Vagina (tissue), 2 donors: ENCODE measurements at places on chromosomes 12 and 14.

GRCh38 chr12:46933947-46934346 lies 108.2 kb upstream of the SLC38A4 start:
- no peak for DNase-seq

DNA sequence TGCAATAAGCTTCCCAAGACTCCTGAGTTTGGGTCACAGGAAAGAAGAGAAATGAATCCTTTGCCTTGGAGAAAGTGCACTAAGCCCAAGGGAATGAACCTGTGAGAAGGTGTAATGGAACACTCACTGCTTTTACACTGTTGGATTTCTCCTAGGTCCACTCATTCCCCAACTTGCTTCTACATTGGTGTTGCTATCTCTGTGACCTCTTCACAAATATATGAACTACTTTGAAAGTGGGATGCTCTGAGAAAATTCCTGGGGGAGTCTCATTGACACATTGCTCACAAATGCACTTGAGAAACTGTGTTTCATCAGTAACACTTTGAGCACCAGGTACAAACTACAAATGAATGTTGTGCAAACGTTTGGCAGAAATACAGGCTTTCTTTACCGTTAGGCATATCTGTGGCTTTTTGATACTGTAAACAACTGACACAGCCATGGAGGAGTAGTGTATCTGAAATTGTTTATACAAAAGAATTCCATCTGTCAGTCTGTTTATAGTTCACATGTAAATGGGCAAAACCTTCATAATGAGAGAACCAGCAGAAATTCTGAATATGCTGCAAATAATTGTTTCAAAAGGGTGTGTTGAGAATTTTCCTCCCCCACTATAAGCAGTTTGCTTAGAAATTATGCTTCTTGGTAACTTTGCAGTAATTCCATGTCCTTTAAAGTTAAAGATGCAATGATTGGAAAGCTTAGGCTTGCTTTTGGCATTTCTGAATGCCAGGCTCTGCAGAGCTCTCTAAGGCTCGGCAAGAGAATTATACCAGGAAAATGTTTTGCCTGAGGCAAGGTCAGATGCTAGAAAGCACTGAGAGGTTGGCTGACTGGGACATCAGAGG lies 348.5 kb upstream of the DDHD1 start:
- DNase-seq: no peak

- DNase-seq: no peak
Measured at GRCh38 chr12:58105225-58106119, 164.1 kb downstream of the ATP23 start.

- DNase-seq: no peak
Measured at GRCh38 chr12:90234472-90234871, 525.8 kb upstream of the ATP2B1 start.

GRCh38 chr14:104929268-104930230 lies 4.9 kb downstream of the PLD4 start:
- DNase-seq: no peak

DNA sequence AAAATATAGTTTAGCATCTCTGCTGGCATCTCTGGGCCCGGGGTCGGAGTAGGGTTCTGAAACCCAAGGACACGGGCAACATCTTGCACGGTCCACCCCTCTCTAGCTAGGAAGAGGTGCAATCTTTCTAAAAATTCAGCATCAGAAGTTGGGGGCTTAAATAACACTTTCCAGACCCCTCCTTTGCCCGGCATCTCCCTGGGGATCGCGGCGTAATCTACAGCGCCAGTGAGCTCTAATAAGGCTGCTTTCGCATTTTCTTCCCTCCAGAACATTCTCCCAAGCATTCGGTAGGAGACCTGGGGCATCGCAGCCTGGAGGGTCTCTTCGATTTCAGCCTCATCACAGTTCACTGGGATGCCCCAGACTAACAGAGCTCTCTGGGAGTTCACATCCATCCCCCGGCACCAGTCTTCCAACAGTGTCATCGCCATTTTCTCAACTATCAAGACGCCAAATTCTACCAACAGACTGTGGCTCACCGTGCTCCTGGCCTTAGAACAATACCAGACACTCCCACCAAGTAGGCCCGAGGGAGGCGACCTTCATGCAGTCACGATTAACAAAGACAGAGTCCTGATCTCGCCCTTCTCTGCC lies 880 bp downstream of the PNMA1 start:
- no peak for DNase-seq

DNA sequence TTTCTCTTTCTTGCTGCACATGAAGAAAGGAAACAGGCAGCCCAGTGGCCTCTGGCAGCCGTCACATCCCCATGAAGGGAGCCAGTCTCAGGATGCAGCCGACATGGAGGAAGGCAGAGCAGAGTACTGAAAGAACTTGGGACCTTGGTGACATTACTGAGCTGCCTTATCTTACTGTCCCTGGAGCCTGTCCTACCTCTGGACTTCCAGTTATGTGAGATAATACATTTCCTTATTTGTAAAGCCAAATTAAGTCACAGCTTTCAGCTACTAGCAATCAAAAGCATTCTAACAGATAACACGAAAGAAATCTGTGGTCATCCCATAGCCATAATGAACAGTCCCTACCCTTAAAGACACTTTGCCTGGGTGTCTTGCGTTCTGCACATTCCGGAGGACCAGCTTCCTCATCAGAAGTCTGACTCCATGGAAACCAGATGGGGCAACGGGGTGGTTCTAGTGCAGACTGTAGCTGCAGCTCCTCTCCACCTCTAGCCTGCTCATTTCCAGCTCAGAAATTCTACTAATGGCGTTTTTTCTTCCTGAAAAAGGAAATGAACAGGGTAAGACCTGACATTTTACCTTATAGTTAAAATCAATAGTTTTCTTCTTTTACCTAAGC lies 7.8 kb upstream of the EGLN3 start:
- no peak for DNase-seq

DNA sequence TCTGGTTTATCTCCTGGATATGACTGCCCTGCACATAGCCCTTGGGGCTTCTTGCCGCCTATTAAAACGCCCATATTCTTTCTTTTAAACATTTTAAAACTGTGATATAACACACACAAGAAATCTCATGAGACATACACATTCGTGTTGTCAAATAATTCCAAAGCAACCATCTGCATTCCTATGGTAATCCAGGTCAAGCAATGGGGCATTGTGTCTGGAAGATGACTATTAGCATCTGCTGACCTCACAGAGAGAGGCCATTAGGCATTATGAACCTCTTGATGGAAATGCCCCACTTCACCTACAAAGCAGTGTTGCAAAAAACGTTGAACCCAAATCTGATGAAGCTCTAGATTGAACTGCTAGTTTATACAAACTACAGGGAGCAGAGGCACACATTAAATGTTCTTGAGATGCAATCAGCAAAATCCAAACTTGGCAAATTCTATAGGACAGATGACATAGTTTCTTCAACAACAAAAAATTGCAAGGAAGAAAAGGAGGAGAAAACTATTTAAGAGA lies 513.8 kb upstream of the CCDC196 start:
- DNase-seq: no peak

GRCh38 chr12:19409376-19409775 lies 29.9 kb upstream of the AEBP2 start:
- no peak for DNase-seq

DNA sequence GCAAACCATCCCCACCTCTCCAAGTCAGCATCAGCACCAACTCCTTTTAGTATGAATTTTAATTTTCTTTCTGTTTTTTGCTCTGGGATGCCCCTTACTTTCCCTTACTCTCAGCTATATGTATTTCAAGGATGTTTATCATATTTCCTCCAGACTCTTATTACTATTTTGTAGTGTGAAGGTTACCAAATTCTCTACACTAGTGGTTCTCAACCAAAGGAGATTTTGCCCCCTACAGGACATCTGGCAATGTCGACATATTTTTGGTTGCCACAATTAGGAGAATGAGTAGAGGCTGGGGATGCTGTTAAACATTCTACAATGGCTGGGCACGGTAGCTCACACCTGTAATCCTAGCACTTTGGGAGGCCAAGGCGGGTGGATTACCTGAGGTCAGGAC lies 29.1 kb upstream of the SOS2 start:
- DNase-seq: no peak
